Fibroblast of villous mesenchyme (primary cell): ENCODE measurements at places on chromosomes 7 and 10. TPM values are rescaled to one million over a fixed set of nuclear protein-coding genes. Genes with fewer than 3 reads are reported as not detected.

- DNase-seq, result no peak
These were observed 519.5 kb downstream of the GRID1 start for GRCh38 chr10:85847085-85847484.

DNA sequence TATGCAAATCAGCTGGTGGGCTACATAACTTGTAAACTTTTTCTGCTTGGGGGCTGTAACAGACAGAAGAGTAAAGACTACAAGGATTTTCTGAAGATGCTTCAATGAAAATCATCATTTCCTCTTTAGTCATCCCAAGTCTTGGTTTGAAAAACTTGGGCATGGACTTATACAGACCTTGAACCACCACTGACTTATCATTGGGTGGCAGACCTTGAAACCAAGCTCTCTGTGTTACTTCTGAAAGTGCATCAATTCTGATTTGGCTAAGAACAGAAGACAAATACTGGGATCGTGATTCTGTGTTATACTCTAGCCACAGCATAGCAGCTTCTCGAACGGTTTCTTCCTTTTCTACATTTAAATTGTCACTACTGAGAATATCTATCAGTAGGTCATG is 21.3 kb downstream of the KBTBD2 start:
- DNase-seq, result no peak

DNA sequence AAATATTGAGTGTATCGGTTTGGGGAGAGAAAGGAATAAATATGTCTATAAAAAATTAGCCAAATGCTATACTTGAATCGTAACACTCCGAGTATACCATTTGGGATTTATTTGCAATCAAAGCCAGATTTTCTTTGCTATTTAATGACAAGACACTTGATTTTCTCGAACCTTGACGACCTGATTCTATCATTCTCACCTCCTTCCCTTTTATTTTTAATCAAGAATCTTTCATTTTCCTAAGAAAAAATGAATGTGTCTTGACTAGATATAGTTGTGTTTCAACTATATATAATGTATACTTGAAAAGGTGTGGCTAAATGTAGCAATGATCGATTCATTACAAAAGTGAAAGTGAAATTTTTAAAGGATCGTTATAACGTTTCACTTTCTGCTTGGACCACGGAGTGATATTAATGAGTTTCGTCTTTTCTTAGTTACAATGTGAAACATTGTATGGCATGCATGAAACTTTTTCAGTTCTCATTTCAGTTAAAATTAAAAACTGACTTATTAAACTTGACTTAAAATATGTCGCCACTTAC is 562 bp downstream of the NUB1 start:
- DNase-seq, result peak; percentile 41

GRCh38 chr10:31959461-31960173 is 31.0 kb upstream of the ARHGAP12 start:
- no peak for DNase-seq

GRCh38 chr10:62707810-62708209 is 96.7 kb upstream of the ADO start:
- no peak for DNase-seq

Gene EGR2
- 1.7 and 1.9 TPM in 2 replicates for total RNA-seq

DNA sequence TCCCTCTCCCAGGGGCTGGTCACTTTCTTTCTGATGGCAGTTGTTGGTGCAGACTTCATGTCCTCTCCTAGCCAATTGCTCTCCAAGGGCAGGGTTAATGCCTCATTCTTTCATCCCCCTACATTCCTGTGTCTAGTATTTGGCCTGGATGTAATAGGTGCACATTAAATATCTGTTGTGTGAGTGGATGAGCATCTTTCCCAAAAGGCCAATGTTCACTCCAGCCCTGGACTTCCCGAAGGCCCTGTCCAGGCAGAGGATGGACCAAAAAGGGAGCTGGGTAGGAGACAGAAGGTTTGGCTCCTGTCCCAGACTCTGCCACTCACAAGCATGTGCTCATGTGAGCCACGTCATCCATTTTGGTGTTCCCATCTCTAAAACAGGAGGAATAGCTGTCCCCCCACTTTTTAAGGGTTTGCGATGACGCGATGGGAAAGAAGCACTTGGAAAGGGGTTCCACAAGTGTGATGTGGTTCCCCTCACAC is 47.5 kb downstream of the RGS10 start:
- no peak for DNase-seq
